Common myeloid progenitor, CD34-positive (primary cell): ENCODE measurements at places on chromosomes 5 and 9.

DNA sequence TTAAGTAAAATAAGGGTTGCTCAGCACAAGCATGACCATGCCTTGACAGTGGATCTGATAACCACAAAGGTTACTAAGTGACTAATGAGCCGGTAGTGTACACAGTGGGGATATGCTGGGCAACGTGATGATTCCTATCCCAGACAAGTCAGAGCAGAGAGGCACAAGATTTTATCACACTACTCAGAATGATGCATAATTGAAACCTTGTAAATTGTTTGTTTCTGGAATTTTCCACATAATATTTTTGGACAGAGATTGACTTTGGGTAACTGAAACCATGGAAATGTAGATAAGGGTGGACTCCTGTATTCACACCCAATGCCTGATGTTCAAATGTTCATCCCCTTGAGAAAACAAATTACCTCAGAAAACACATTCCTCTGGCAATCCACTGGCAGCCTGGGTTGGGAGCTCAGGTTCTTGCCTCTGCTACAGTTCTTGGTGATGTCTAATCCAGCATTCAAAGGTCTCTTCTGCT, 16.2 kb upstream of the ERAP1 start:
- no peak for DNase-seq
- no peak overlapping the region for H3K27ac ChIP-seq
- no peak overlapping the region for H3K4me3 ChIP-seq
- no peaks in the 10 kb centered on the region for H3K27me3 ChIP-seq
- peaks cover 20% of the 10 kb centered on the region for H3K4me1 ChIP-seq
- H3K36me3 ChIP-seq, result no peaks in the 10 kb centered on the region

DNA sequence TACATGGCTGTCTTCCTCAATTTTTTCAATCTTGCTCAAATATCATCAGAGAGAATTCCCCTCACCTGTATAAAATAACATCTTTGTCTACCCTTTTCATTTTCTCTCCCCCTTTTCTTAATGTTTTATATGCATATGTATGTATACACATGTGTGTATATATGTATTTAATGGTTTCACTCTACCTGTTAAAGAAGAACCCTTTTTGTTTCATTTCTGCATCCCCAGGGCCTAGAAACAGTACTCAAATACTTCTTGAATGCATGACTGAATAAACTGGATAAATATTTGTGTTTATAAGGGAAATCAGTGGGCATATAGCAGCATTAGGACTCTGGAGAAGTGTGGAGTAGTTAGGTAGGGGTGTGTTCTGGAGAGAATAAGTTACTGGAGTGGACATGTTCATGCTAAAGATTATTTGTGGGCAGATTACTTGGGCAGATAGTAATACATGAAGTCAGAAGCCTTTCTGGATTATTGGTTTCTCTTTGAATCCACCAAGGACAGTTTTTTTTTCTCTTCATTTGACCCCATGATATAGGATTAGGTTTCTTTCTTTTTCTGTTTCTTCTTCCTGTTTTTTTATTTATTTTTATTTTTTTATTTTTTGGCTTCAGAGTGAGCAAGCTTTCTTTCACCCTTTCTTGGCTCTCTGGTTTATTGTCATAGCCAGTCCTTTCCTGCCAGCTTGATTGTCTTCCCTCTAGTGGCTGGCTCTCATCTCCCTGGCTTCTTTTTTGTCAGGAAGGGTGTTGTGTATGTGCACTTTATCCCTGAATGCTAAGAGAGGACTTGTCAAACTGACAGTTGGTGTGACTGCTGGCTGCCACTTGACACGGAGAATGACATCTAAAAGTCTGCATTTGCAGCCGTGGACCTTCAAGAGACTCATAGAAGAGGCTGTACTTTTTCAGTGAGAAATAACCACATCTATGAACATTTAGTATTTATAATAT, 89.3 kb downstream of the ZCCHC7 start:
- H3K27me3 ChIP-seq, result no peaks in the 10 kb centered on the region
- H3K4me1 ChIP-seq, result peaks cover 2% of the 10 kb centered on the region

- no peak overlapping the region for H3K27ac ChIP-seq
- no peak for DNase-seq
- no peaks in the 10 kb centered on the region for H3K4me1 ChIP-seq
Observed at GRCh38 chr5:172543484-172544298, 89.4 kb upstream of the SH3PXD2B start.

DNA sequence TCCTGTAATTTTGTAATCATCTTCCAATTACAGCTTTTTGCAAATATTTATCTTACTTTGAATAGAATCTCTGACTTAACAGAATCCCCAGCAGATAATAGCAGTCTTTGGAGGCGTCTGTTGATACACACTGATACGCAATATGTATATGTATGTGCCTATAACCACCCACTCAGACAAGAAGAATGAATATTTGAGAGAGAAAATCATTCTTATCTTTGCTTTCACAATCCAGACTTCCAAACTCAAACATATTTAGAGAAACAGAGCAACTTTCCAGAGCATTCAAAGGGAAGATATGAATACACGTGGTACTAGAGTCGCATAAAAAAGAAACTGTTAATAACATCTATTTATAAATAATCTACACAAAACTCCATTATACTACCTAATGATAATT, 6.1 kb downstream of the RORB start:
- no peaks in the 10 kb centered on the region for H3K36me3 ChIP-seq
- DNase-seq, result no peak
- peaks cover 27% of the 10 kb centered on the region for H3K4me1 ChIP-seq

GRCh38 chr9:3929345-3930047, 370.4 kb downstream of the GLIS3 start:
- no peak overlapping the region for H3K27ac ChIP-seq
- H3K4me1 ChIP-seq, result no peaks in the 10 kb centered on the region
- DNase-seq, result no peak
- no peaks in the 10 kb centered on the region for H3K27me3 ChIP-seq

DNA sequence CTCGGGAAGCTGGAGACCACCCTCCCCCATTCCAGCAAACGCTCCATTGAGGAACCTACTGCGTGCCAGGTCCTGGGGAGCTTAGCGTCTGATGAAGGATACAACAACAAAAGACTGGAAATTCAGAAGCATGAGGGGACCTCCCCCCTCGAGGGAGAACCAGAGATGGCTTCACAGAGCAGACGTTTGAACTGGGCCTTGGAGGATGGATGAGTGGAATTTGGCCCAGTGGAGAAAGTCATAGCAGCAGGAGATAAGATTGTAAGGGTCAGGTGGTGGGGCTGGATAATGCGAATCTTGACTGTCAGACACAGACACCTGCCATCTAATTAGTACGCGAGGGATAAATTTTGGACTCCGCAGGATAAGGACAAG, 1.2 kb upstream of the SLC25A51 start:
- H3K27ac ChIP-seq, result no peak overlapping the region
- peaks cover 14% of the 10 kb centered on the region for H3K4me1 ChIP-seq
- no peaks in the 10 kb centered on the region for H3K27me3 ChIP-seq

DNA sequence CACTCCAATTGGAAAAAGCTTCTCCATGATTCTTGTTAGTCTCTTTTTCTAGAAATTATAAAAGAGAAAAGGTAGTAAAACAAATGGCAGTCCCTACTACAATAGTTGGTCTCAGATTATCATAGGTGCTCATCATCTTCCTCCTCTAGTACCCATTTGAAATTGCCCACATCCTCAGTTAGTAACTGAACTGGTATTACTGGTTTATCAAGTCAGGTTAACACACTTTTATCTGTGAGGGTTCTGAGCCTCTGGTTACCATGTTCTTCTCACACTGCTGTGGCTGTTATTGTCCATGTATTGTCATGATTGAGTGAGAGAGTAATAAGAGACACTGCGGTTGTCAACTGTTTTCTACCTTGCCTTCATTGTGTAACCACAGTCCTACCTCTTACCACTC, 901.7 kb downstream of the TLE1 start:
- H3K36me3 ChIP-seq, result no peaks in the 10 kb centered on the region
- no peak for DNase-seq
- no peak overlapping the region for H3K4me3 ChIP-seq
- no peaks in the 10 kb centered on the region for H3K4me1 ChIP-seq

DNA sequence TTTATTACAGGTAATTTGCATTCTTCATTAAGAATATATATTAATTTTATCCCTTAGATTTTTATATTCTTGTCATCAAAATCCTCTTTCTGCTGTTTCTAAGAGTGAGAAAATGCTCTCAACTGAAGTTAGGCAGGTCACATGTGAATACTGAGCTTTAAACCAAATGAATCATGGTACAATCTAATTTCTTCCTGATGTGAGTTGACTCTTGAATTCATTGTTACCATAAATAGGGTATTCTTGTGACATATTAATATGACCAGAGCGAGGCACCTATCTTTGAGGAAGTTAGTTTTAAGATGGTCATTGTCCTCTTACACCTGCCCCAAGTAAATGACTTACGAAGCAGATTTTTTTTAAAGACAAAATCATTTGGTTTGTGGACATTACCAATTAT, 17.4 kb downstream of the C9orf85 start:
- H3K4me1 ChIP-seq, result no peaks in the 10 kb centered on the region
- no peaks in the 10 kb centered on the region for H3K27me3 ChIP-seq
- H3K4me3 ChIP-seq, result no peak overlapping the region
- H3K36me3 ChIP-seq, result no peaks in the 10 kb centered on the region
- H3K27ac ChIP-seq, result no peak overlapping the region
- DNase-seq, result no peak

DNA sequence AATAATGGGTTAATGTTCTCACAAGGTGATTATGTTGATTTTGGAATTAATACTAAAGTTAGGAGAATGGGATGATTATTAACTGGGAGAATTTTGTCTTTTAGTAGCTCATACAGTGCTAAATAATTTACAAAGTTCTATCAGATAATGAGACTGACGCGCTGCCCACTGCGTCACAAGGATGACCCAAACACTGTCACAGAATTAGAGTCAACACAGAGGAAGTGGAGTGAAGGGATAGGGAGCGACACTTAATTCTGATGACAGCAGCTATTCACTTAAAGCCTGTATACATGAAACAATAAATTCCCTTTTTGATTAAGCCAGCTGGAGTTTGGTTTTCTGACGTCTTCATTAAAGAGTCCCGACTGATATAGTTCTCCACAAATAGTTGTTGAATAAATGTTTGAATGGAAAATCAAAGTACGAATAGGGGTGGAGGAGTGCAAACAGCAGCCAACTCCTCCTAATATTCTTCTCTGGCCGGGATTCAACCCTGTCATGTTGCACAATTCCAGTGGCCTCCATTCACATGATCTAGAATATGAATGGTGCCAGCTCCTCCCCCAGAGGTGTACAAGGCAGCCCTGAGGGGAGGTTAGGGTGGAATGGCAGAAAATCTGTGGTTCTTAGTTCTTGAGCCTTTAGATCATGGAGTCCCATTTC, 140.3 kb downstream of the PCSK1 start:
- H3K27me3 ChIP-seq, result no peaks in the 10 kb centered on the region
- H3K36me3 ChIP-seq, result no peaks in the 10 kb centered on the region
- H3K4me3 ChIP-seq, result no peak overlapping the region
- no peak for DNase-seq

DNA sequence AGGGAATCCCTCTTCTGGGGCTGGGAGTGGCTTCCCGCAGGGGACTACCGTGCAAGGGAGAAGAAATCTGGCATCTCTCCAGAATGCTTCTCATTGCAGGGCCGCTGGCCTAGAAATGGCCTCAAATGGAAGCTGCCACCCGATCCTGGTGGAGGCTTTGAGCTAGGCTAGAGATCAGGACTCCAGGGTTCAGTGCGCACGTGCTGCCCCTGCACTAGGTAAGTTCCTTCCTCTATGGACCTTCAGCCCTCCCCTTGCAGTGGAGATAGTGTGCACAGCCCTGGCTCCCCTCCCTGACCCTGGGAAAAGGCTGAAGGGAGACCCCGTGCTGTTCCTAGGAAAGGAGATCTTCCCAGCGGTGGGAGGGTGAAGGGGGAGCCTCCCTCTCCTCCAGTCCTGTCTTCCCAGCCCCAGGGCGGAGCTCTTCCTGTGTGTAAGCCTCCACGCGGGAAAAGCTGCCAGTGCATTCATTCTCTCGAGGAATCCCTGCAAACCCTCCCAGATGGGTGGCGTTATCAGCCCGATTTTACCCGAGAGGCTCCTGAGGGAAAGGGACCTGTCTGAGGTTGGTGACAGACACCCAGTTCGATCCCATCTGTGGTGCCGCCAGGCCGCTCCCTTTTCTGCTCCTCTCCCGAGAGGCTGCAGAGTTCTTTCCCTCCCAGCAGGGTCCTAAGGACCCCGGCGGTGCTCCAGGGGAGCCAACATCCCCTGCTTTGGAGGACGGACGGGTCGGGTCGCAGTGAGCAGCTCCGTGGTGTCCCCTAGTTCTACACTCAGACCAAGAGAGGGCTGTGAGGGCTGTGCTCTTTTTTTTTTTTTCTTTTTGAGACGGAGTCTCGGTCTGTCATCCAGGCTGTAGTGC, 1.4 kb upstream of the CERCAM start:
- no peaks in the 10 kb centered on the region for H3K36me3 ChIP-seq
- no peak overlapping the region for H3K4me3 ChIP-seq
- peaks cover 34% of the 10 kb centered on the region for H3K27me3 ChIP-seq
- no peak for DNase-seq

DNA sequence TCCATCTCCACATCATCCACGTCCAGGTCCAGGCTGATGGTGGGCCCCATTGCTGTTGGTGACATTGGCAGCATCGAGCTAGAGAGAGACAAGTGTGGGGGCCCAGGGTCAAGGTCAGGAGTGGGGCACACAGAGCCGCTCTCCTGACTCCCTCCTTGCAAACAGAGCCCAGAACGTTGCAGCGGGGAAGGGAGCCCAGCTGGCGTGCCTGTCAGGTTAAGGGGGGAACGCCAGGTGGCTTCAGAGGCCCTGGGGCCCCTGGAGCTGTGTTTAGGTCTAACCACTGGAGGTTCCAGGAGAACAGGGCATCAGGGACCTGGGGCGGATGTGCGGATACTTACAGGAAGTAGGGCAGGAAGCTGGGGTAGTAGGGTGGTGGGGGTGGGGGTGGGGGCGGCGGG, 7.5 kb downstream of the RNF44 start:
- no peak overlapping the region for H3K27ac ChIP-seq
- no peak overlapping the region for H3K4me3 ChIP-seq
- H3K4me1 ChIP-seq, result peaks cover 57% of the 10 kb centered on the region
- H3K27me3 ChIP-seq, result no peaks in the 10 kb centered on the region

DNA sequence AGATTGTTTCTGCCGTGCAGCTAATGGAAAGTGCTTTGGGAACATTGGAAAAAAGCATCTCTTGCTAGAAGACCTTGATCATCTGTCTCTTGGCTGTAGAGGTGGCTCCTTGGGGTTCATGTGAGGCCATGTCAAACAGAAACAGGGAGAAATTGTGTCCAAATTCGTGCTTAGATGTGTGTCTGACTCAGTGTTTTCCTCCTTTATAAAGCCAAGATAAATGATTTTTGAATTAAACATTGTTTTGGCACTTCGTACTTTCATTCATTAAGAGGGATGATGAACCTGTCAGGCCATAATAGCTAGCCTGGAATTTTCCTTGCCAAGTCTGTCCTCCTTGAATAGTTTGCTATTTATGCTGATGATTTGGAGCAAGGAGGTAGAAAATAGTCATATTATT, 143.8 kb downstream of the FBXL7 start:
- H3K27ac ChIP-seq, result no peak overlapping the region
- H3K4me3 ChIP-seq, result no peak overlapping the region
- no peaks in the 10 kb centered on the region for H3K27me3 ChIP-seq
- H3K4me1 ChIP-seq, result no peaks in the 10 kb centered on the region

GRCh38 chr5:14118551-14119320, 24.4 kb upstream of the TRIO start:
- DNase-seq, result peak; percentile 13
- H3K27me3 ChIP-seq, result no peaks in the 10 kb centered on the region
- H3K4me1 ChIP-seq, result no peaks in the 10 kb centered on the region
- H3K36me3 ChIP-seq, result no peaks in the 10 kb centered on the region
- no peak overlapping the region for H3K4me3 ChIP-seq
- H3K27ac ChIP-seq, result no peak overlapping the region

- H3K4me3 ChIP-seq, result no peak overlapping the region
- H3K4me1 ChIP-seq, result no peaks in the 10 kb centered on the region
- no peak overlapping the region for H3K27ac ChIP-seq
- H3K36me3 ChIP-seq, result no peaks in the 10 kb centered on the region
Observed at GRCh38 chr9:1916095-1916494, 99.1 kb upstream of the SMARCA2 start.
